Activated CD8-positive, alpha-beta memory T cell treated with anti-CD3 and anti-CD28 coated beads for 24 hours (primary cell): ENCODE measurements at places on chromosomes 5 and 9.

DNA sequence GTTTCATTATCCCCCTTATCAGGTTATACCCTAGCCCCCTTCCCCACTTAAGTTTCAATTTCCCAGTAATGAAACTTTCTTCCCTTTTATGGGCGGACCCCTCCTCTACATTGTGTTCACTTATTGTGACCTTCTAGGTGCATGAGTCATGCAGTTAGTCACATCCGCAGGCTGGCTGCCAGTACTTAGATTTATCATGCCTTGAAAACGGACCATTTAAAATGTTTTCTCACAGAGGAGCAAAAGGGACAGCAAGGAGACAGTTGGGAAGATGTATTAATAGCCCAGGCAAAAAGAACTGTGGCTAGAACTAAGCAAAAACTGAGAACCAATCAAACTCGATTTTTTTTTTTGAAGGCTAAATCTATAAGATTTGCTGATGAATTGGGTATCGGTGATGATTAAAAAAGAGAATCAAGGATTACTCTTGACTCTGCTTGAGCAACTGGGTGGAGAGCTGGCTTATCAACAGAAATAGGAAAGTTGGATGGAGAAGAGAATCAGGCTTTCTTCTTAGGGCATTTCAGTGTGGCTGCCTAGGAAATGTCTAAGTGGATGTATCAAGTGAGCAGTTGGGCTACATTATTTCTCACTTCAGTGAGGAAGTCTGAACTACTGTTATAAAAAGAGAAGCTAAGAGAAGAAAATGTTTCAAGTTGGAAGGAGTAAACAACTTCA lies 615.0 kb downstream of the HINT1 start:
- DNase-seq: no peak

DNA sequence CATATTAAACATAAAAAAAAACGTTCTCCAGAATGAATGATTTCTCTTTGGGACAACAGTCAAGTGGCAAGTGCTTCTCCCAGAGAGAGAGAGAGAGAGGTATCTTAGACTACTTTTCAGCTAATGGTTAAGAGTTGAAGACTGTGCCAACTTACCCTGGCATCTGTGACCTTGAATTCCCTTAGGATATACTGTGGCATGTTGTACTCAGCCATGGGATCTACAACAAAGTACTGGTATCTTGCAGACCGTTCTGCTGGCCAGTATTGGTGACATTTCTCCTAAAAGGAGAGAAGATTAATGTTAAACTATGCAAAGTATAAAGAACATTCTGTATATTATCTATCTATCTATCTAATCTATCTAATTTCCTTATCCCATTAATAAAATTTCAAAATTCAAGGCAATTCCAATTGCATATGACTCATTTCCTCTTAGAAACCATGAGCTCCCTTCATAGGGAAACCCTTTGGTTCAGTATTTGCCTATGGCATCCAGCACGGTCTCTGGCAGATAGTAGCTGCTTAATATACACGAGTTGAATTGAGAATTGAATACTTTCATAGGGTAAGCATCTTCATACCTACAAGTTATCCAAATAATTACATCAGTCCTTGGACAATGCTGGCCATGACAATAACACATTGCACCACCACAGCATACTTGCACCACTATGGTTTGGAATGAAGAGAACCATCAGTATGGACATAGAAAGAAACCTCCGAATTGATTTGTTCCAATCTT lies 539.4 kb upstream of the DMAC1 start:
- DNase-seq: no peak

DNA sequence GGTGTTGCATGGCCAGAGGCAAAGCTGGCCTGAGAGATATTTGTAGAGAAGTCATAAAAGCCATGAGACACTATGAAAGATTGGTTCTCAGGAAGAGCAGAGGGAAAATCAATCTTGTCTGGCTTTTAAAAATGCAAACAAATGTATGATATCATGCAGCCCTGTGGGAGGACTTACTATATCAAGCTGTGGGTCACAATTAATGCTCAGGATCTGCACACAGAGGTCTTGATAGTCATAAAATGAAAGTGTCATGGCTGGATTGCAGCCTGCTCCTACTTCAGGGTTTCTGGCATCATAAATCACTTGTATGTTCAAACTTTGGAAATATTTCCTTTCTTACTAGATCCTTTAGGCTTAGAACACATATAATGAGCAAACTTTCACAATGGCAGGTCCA lies 151.5 kb downstream of the SEMA6A start:
- DNase-seq: no peak

DNA sequence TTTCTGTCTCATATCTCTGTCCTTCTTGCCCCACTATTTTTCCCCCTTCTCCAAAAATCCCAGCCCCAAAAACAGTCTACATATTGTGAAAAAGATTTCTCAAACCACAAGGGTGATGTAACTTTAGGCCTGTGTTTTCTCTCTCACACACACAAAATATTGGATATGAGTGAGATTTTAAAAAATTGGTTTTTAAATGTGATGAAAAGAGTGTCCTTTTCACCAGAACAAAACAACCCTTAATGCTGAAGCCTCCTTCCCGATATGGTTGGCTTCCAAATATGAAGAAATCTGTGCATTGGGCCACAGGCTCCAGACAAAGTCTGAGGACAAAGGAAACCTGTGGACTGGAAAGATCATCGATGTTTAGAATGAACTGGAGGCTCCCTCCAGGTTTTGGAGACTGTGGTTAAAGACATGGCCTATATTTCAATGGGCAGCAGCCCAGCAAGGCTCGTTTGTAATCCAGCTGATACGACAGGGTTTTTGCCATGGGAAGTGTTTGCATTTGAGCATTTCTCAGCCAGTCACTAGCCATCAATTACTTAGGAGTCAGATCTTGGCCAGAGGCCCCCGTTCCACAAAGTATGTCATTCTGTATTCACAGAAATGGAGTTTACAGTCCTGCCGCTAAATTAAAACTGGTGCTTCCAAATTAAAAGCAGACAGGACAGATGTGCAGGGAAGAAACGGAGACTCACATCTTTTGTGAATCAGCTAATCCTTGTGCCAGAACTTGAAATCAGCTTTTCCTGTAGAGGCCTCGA lies 546.3 kb downstream of the EBF1 start:
- DNase-seq: no peak

GRCh38 chr9:99075246-99075912 lies 29.5 kb upstream of the TGFBR1 start:
- no peak for DNase-seq

DNA sequence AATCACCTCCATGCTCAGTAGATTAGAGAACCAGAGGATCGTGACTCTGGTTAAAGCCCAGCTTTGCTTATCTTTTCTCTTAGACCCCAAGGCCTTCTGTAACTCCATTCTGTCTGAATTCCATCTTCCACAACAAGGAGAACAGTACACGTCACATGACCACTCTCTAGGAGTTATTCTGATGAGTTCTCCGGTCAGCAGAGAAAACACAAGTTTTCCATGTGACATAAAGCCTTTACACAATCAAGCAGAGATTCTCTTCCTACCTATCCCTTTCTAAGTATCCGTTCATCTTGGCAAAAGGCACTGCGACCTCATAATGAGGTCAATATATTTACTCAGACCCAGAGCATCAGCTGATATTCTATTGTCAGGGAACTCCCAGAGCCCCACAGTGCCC lies 112.3 kb downstream of the TRPM6 start:
- DNase-seq: no peak

GRCh38 chr5:90709323-90710155 lies 150.9 kb downstream of the ADGRV1 start:
- no peak for DNase-seq

GRCh38 chr9:31759703-31760102 lies 624.7 kb upstream of the ACO1 start:
- no peak for DNase-seq

DNA sequence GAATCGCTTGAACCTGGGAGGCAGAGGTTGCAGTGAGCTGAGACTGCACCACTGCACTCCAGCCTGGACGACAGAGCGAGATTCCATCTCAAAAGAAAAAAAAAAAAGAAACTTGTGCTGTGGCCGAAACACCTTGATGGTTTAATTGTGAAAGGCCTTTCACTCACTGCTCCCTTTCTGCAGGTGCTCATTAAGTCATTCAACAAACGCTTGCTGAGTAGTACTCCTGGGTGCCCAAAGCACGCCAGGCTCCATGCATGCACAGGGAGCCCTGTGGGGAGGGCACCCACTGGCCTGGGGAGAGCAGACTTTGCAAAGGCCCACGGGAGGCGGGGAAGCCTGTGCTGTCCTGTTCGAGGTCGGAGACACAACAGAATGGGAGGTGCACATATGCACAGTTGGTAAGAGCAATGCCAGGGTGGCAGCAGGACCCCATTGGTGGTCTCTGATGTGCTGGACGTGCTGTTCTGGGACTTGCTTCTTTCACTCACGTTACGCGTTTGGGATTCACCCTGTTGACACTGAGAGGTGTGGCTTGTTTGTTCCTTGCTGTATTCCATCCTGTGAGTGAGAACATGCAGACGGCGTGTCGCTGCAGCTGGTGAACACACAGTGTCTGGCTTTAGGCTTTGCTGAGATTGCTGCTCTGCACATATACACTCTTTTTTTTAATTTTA lies 3.0 kb upstream of the ENTPD2 start:
- no peak for DNase-seq

- DNase-seq: no peak
These were observed 223.0 kb downstream of the GABBR2 start for GRCh38 chr9:98485706-98486105.

DNA sequence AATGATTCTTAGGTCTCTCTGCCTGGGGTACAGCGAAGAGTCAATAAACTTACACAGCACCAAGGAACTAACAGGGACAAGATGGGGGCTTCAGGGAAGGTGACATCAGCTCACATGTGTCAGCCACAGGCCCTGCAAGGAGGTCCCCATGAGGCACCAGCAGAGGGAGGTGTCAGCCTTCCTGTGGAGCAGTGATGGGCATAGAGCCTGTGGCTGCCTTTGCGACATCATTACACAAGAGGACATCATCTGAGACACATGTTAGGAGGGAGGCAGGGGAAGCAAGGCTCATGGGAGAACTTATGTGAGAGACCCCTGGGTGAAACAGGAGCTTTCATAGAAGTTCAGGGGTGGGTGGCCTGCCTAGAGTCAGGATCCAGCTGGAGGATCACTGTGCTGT lies 389.6 kb downstream of the SEMA5A start:
- no peak for DNase-seq

DNA sequence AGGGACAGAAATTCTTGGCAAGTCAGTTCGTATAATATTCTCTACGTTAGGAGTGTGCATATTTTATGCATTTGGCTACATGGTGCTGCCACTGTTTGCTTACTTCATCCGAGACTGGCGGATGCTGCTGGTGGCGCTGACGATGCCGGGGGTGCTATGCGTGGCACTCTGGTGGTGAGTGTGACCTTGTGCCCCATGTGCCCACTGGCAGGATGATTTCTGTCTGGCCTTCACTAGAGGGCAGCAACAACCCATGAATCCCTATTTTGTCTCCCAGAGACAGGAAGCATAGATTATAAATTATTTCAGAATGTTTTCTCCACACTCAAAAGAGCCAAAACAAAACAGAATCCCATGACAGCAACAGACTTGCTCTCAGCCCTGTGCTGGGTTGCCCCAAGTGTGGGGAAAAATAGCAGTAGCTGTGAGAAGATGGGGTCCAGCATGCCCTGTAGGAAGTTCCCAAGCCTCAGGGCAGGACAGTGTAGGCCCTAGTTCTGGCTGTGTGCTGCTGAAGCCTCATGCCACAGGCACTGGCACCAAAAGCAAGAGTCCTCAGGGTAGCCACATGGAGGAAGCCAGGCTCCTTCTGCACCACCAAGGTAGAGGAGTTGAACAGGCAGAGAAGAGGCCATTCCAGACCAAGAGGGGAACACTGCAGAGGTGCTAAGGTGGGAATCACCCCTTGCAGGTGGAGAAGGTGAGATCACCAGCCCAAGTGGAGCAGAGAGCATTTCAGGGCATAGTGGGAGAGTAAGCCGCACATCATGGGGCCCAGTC lies 16.0 kb downstream of the SLC22A5 start:
- DNase-seq: peak; percentile 74

GRCh38 chr5:100595152-100595811 lies 60.1 kb downstream of the FAM174A start:
- DNase-seq: no peak

DNA sequence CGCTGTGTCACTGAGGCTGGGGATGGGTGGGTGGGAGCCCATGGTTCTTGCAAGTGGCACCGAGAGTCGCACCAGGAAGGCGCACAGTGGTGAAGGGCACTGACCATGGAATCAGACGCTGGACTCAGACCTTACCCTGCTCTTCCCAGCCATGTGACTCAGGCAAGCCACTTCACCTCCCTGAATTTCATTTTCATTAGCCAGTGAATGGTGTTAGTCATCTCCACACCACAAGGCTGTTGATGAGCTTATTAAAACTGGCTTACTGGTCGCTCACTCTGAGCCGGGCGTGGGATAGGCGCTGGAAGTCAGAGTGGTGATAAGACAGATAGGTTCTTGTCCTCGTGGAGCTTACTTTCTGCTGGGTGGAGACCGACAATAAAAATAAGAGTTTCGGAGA lies 25.1 kb downstream of the FGF18 start:
- no peak for DNase-seq

DNA sequence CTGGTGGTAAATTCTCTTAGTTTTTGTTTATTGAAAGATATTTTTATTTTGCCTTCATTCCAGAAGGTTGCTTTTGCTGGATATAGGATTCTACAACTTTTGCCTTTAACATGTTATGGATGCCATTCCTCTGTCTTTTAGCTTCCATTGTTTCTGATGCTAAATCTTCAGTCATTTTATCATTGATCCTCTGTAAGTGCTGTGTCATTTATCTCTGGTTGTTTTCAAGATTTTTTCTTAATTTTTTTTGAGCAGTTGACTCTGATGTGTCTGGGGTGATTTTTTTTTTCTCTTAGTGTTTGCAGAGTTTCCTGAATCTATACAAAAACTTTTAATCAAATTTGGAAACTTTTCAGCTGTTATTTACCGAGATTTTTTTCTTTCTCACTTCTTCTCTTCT lies 6.4 kb downstream of the CARD6 start:
- DNase-seq: no peak

GRCh38 chr9:120915854-120916470 lies 10.6 kb downstream of the TRAF1 start:
- DNase-seq: no peak

GRCh38 chr5:107700481-107700880 lies 29.7 kb upstream of the EFNA5 start:
- DNase-seq: no peak

- DNase-seq: no peak
These were observed 25.7 kb downstream of the CEP72 start for GRCh38 chr5:637581-638450.

DNA sequence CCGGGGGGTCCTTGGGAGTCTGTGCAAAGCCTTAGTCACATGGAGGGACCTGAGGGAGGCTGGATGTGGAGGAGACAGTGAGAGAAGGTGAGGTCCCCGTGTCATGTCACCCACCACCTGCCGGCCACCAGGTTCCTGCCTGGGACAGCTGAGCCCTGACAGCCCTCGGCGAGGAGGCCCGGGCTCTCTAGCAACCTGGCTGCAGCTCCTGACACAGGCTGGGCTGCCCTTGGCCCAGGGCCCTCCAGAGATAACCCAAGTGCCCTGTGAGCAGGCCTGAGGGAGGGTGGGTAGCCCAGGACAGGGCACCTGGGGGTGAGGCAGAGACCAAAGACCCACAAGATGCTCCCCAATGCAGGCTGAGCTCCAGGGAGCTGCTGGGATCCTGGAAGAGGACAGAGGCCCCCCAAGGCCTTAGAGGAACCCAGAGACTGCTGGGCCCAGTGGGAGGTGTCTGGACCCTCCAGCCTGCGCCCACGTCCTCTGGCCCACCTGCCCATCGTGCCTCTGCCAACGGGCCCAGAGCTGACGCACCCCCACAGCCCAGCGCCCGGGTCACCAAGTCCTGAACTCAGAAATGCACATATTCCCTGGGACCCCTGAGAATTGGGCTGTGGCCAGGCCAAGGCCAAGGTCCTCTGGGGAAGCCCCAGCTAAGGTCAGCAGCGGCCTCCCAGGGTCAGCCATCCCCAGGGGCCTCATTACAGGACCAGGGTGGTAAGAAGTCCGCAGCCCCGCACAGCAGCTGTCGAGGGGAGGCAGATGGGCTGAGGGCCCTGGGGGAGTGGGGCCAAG lies 8.8 kb upstream of the PTGDS start:
- no peak for DNase-seq
